ENCODE measurements at places on chromosomes 7 and 10. TPM values are rescaled to one million over a fixed set of nuclear protein-coding genes. Genes with fewer than 3 reads are reported as not detected.
A peak's percentile ranks its signal among the peaks of the same experiment; 100 is the strongest.

- DNase-seq = no peak
Measured at GRCh38 chr10:16581202-16581601, 59.5 kb upstream of the C1QL3 start.

- no peak for DNase-seq
Measured at GRCh38 chr10:90051053-90051452, 349.7 kb downstream of the KIF20B start.

GRCh38 chr7:28199021-28199510, 18.5 kb upstream of the JAZF1 start:
- DNase-seq = no peak

- no peak for DNase-seq
Measured at GRCh38 chr7:41193738-41194282, 509.1 kb downstream of the INHBA start.

- DNase-seq = no peak
Measured at GRCh38 chr10:125054669-125055268, 105.6 kb downstream of the CTBP2 start.

DNA sequence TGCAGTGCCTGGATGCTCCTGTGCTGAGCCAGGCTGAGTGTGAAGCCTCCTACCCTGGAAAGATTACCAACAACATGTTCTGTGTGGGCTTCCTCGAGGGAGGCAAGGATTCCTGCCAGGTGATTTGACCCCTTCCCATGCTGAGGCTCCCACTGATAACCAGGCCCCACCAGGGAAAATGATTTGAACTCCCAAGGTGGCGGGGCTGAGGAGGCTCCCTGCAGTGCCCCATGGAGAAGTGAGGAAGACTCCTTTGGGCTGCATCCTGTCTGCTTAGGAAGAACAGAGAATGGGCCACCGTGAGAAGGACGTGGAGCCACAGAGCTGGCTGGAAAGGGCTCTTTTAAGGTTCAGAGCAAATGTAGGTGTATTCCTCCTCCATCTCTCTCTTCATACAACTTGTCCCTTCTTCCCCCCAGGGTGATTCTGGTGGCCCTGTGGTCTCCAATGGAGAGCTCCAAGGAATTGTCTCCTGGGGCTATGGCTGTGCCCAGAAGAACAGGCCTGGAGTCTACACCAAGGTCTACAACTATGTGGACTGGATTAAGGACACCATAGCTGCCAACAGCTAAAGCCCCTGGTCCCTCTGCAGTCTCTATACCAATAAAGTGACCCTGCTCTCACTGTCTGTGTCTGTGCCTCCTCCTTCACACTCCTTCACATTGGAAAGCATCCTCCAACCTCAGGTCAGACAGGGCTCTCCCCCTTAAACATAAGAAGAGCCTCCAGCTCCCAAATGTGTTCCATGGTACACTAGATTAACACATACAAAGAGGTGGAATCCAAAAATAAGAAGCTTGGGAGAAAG, 3.4 kb downstream of the PRSS2 start:
- DNase-seq = no peak

- DNase-seq = no peak
Measured at GRCh38 chr10:49217645-49218044, 29.5 kb upstream of the TMEM273 start.

GRCh38 chr7:64871761-64872160, 31.3 kb upstream of the ZNF273 start:
- DNase-seq = no peak

- DNase-seq = peak; percentile 72
Measured at GRCh38 chr10:128047351-128047750, 78.9 kb downstream of the MKI67 start.

GRCh38 chr7:25696571-25696970, 455.4 kb upstream of the NFE2L3 start:
- no peak for DNase-seq

DNA sequence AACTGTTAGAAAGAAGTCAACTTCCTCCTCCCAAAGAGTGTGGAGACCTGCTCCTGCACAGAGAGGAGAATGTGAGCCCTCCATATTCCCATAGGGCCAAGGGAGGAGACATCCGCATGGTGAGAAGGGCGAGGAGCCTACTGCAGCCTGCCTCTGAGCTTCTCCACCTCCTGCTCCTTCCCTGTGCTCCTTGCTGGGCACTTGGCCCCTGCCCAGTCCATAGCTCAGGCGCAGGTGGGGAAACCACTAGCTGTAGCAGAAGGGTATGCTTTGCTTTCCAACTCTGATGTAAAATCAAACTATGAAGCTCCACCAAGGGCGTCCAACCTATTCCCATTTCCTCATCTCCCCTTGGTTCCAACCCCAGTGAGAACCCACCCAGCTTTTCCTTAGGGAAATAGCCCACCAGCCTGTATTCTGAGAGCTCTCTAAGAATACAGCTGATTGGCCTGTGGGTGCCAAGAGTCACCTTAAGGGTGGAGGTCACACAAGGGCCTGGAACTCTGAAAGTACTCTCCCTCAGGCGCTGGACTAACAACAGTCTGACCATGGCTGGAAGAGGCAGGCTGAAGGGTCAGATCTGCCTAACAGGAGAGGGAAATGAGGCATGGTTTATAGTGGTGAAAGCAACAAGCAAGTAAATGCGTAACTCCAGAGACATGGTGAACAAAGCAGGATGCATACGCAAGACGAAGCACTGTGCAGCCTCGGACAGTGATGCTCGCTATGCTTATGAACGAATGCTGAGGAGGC, 13.9 kb downstream of the ZNF488 start:
- no peak for DNase-seq

DNA sequence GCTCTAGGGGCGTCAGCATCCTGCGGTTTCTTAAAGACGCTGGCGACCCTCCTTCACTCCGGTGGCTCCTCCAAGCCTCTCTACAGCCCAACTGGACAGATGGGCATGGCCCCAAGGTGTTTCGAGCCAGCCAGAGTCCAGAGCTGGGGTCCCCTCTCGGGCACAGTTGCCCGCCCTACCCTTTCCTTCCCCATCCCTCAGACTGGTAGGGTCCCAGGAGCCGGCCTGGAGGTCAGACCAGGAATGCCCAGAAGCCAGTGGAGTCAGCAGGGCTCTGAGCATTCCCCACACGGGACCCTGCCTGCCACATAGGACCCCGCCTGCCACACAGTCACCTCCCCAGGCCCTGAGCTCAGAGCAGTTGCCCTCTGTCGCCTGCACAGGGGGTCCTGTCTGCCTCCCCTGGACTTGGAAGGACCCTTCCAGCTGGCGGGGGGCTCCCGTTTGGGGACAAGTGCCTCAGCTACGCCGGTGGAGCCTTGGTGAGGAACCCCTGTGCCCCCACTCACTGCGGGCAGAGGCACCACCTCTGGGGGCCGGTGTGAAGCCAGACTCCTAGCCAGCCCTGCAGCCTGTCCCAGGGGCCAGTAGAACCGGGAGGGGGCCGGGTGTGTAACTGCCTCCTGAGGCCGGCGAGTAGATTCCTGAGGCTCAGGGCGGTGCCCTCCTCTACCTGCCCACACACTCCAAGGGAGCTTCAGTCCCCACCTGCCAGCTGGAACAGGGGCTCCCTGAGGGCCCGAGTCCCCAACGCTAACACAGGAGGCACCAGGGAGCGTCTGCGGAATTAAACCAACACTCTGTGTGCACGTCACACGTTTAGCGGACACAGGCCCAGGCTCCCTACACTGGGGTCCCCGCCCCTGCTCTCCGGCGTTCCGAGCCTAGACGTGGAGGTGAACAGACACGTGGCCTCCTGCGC, 19.4 kb upstream of the PDGFA start:
- no peak for DNase-seq

- no peak for DNase-seq
Measured at GRCh38 chr10:73211106-73211811, 35.8 kb downstream of the DNAJC9 start.

- DNase-seq = no peak
Measured at GRCh38 chr10:106435081-106435480, 729.4 kb downstream of the SORCS1 start.

DNA sequence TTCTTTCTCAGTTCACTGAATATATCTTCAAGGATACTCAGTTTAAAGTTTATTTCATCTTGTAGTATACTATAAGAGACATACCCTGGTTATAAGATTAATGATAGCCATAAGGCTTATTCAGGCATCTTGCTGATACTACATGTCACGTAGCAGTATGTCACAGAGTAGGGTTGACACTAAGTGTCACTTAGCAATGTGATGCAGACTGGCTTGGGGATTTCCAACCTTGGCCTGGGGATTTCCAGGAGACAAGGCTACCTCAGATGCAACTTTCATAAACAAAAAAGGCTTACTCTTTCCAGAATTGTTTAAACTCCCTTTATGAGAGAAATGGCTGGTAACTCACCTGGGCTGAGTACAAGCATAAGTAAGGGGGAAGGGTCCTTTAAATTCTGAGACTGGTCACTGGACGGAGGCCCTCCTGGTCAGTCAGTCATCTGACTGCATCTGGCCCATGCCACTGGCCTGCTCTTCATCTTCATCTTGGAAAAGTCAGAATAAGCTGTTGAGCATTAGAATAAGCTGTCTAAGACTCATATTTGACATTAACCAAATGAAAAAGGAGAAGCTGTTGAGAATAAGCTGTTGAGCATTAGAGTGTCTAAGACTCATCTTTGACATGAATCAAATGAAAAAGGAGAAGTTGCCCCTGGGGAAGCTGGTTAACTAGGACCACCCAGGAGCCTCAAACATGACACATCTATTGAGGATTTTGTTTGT, 9.5 kb downstream of the SLC13A1 start:
- no peak for DNase-seq

DNA sequence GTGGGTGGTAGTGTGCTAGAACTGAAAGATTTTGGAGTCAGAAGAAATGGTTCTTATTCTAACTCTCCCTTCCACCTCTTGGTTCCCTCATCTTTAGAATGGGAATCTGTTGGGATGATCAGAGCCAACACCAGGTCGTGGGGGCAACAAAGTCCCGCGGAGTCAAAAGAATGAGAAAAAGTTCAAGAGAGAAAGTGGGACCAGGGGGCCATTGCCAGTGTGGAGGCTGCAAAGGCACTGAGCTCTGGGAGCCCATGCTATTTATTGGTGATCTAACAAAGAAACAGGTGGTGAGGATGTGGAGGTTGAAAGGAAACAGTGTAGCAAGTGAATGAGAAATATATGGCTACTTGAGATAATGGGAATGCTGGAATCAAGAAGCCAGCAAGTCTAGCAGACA, 29.4 kb downstream of the AGAP4 start:
- no peak for DNase-seq

- no peak for DNase-seq
Measured at GRCh38 chr10:3478153-3478552, 305.6 kb upstream of the PITRM1 start.

DNA sequence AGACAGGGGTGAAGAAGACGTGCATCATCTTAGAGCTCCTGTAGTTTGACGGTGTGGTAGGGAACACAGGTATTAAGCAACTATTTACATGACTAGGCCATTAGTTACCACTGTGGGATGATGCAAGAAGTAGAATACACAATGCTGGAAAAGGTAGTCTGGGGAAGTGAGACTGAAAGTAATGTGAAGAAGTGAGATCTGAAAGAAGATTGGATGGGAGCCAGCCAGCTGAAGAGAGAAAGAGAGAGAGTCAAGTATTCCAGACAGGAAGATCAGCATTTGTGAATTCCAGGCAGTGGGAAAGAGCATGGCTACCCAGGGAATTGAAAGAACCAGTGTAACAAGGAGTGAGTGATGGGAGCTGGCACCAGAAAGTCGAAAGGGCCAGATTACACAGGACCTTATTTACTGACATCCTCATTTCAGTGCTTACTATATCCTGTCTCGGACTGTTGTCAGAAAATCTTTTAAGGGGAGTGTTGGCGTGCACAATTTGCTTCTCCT, 4.0 kb upstream of the CFAP58 start:
- DNase-seq = no peak

DNA sequence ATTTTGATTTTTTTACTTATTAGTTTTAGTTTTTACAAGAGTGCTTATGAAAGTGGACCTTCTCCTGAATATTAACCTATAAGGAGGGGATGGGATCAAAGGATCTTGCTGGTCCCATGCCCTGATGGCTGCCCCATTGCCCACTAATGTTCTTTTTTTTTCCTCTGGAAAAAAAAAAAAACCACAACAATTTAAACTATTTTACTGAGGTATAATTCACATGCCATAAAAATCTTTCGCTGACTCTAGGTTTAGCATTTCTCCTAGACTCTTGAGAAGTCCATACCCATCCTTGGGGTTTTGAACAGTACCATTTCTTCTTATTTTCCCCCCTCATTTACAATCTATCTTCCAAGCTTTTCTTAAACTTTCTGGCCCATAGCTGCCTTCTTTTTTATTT, 481.8 kb downstream of the TFEC start:
- DNase-seq = no peak

DNA sequence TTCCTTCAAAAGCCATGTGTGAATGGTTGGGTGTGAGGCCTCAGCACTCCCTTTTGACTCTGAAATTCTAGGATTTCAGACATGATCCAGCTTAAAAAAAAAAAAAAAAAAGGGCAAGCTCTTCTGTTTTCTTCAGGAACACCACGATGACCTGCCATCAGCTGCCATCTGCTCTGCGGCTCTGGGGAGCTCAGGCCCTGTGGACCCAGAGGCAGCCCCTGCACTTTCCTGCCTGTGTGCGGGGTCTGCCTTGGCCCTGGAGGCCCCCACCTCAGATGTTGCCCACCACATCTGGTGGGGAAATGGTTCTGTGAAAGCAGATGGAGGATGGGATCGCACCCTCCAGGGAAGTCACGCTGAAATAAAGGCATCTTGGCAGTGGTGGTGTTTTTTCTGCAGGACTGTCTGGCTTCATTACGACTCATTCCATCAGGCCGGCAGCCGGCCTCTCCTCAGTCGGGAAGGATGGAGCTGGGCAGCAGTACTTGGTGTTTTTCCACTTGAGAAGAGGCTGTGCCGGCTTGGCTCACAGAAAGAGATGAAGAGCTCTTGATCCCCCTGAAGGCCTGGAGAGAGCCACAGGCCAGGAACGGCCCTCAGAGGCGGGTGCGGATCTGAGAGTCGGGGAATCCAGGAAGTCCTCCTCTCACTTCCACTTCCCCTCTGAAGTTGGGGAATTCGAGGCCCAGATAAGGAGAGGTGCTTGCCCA, 66.1 kb upstream of the AQP1 start:
- DNase-seq = no peak

DNA sequence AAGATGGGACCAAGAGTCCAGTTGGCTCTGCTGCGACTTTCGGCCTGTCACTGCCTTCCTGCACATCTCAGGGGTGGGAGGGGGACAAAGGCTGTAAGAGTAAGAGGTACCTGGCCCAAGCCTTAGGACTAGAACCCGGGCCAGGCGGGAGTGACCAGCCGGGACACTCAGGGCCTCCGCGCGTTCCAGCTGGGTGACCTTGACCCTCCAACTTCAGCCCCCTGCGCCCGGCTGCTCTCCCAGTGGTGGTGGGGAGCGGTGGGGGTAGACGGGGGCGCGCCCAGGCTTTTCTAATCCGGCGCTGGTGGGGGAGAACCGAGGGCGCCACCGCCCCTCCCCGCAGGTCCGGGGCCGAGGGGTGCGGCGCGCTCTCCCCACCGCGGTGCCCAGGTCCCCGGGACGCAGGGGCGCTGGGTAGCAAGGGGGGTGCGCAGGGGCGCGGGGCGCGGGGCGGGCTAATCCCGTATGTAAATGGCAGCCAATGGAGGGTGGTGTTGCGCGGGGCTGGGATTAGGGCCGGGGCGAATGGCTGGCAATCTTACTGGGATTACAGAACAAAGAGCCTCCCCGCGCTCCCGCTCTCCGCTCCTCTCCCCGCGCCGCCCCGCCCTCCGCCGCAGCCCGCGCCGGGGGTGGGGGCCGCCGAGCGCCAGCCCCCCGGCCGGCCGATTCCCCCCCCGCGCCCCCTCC, at the start of gene GTF2IRD1:
GTF2IRD1 (plus strand) TSS at position 585 of the 690 bp plus-strand sequence. CDS start 54,175 bp downstream, outside the sequence.
- DNase-seq = peak; percentile 91

The HOXA9 gene
- not detected for total RNA-seq

The PLAU gene
- total RNA-seq = 7.6 TPM

The KLHDC10 gene
- total RNA-seq = 26.6 TPM

The BMS1 gene
- 34.5 TPM for total RNA-seq

The C10orf95 gene
- not detected for total RNA-seq

The MBLAC1 gene
- 2.7 TPM for total RNA-seq

The H2BK1 gene
- not detected for total RNA-seq

The RAMP3 gene
- not detected for total RNA-seq

The CPA4 gene
- total RNA-seq = not detected

The TMEM236 gene
- 0.06 TPM for total RNA-seq

Data from neural progenitor cell (in vitro differentiated cells).